ENCODE measurements at places on chromosomes 11 and 22.

DNA sequence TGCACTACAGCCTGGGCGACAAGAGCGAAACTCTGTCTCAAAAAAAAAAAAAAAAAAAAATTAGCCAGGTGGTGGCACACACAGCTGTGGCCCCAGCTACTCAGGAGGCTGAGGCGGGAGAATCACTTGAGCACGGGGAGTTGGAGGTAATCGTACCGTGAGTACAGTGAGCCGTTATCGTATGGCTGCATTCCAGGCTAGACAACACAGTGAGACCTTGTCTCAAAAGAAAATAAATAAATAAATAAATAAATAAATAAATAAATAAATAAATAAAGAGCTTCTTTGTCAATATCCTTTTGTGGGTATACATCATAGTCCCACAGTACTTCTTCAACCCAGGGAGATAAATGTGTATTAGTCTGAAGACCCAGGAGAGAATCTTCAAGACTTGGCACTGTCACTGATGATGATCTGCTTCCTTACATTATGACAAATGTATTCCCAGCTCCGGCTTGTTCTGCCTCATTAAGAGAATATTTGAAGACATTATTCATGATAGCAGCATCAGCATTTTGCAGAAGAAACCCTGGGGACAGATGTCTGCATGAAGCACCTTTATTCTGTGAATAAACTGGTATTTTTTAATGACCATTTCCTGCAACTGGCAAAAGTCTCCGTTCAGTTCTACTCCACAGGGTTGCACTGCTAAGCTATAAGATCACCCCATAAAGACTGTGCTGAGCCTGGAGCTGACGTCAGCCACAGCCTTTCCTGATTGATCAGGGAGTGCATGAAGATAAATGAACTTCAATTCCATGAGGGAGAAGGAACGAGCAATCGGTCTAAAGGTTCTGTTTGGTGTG is 1.6 kb upstream of the ACY3 start:
- H3K4me3 ChIP-seq: no peak overlapping the region
- H3K27me3 ChIP-seq: no peaks in the 10 kb centered on the region
- H3K4me1 ChIP-seq: no peaks in the 10 kb centered on the region
- H3K27ac ChIP-seq: no peak overlapping the region

- no peak overlapping the region for H3K27ac ChIP-seq
- no peaks in the 10 kb centered on the region for H3K27me3 ChIP-seq
- H3K4me3 ChIP-seq: no peak overlapping the region
- DNase-seq: no peak
- no peaks in the 10 kb centered on the region for H3K36me3 ChIP-seq
- H3K4me1 ChIP-seq: peaks cover 3% of the 10 kb centered on the region
Measured at GRCh38 chr11:121556937-121557336, 104.2 kb upstream of the SORL1-AS1 start.

DNA sequence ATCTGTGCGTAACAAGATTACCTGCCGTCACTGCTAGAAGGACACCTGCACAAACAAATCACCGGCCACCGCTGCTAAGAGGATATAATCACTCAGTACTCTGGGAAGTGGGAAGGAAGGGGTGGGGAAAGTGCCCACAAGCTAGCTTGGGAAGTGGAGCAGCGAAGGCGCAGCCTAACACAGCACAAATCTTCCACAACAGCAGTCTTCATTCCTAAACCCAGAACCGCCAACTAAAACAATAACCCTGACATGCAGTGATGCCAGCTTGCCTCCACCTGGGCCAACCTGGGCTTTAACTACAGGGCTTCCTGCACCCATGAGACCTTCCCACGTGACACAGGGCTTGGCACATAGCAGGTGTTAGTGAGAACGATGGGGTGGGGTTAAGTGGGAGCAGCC is 5.1 kb downstream of the DGCR2 start:
- peaks cover 29% of the 10 kb centered on the region for H3K4me1 ChIP-seq
- H3K36me3 ChIP-seq: no peaks in the 10 kb centered on the region
- H3K27me3 ChIP-seq: no peaks in the 10 kb centered on the region
- H3K27ac ChIP-seq: no peak overlapping the region

- H3K27me3 ChIP-seq: no peaks in the 10 kb centered on the region
- H3K4me1 ChIP-seq: peaks cover 6% of the 10 kb centered on the region
- no peaks in the 10 kb centered on the region for H3K36me3 ChIP-seq
- DNase-seq: no peak
- H3K4me3 ChIP-seq: no peak overlapping the region
Measured at GRCh38 chr11:76238551-76238950, 32.2 kb upstream of the WNT11 start.

DNA sequence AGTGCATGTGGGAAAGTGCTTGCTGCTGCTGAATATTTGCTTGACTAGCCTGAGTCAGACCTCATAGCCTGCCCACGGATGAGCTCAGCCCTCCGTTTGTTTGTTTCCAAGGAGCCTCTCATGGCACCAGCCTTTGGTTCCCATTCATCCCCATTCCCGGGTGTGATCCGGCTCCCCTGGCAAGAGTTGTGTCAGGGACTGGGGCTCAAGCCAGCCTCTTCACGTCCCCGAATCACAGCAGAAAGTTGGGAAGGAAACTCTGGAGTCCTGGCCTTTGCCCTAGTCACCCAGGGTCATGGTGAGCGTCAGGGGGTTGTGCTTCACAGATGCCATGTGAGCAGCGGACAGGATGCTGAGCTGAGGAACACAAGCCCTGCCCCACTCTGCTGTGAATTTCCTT is 13.8 kb downstream of the SEC14L3 start:
- no peaks in the 10 kb centered on the region for H3K36me3 ChIP-seq
- H3K4me3 ChIP-seq: no peak overlapping the region
- H3K27me3 ChIP-seq: no peaks in the 10 kb centered on the region
- no peak for DNase-seq
- H3K27ac ChIP-seq: no peak overlapping the region

DNA sequence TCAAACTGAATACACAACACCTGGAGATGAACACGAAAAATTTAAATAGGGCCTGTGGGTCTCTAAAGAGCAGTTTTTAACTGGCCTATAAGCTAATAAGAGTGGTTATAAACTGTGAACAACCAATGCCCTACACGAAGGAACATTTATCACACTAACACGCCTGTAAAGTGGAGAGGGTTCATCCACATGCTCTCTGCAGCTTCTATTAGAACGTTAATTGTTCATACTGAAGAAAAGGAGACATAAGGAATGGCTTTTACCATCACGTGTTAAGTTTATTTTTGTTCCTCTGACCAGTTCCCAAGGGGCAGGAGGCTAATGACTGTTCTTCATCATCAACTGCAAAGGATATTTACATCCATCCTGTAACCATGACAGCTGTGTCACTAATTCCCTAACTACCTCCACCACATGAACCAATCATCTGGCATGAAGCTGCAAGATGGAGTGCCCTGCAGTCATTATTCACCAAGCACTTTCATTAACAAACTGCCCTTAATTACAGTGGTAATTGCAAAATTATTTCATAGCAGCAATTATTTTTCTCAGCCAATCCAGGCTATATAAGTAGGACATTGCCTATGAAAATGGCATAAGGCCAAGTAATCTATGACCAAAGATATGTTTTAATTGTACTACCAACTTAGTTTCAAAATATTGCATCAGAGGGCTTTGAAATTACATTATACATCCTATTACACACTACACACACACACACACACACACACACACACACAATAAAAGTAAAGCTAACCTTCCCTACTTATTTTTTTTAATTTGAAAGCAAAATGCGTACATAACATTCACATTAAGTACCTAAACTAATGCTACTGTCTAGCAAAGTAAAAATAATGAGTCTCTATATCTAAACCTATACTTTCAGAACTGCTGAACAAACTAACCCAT is 186.7 kb downstream of the CADM1 start:
- H3K4me1 ChIP-seq: no peaks in the 10 kb centered on the region
- no peaks in the 10 kb centered on the region for H3K27me3 ChIP-seq
- DNase-seq: no peak
- H3K36me3 ChIP-seq: no peaks in the 10 kb centered on the region
- no peak overlapping the region for H3K27ac ChIP-seq
- no peak overlapping the region for H3K4me3 ChIP-seq

DNA sequence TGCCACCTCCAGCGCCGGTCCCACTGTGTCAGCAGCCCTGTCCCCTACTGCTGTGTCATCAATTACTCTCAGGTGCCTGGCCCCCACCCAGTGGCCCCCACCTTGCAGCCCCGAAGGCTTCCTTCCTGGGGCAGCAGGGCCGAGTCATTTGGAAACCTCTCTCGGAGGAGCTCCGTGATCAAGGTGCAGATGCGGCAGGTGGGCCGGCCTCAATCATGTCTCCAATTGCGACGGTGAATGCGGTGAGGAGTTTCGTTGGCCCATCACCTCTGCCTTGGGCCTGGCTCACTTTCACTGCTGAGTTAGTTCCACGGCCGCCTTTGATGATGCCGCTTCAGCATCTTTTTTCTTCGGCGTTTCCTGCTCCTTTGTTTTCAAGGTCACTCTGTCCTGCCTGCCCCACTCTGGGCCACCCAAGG is 11.3 kb upstream of the CXCR5 start:
- no peak overlapping the region for H3K27ac ChIP-seq
- H3K4me1 ChIP-seq: peaks cover 10% of the 10 kb centered on the region
- H3K27me3 ChIP-seq: no peaks in the 10 kb centered on the region

DNA sequence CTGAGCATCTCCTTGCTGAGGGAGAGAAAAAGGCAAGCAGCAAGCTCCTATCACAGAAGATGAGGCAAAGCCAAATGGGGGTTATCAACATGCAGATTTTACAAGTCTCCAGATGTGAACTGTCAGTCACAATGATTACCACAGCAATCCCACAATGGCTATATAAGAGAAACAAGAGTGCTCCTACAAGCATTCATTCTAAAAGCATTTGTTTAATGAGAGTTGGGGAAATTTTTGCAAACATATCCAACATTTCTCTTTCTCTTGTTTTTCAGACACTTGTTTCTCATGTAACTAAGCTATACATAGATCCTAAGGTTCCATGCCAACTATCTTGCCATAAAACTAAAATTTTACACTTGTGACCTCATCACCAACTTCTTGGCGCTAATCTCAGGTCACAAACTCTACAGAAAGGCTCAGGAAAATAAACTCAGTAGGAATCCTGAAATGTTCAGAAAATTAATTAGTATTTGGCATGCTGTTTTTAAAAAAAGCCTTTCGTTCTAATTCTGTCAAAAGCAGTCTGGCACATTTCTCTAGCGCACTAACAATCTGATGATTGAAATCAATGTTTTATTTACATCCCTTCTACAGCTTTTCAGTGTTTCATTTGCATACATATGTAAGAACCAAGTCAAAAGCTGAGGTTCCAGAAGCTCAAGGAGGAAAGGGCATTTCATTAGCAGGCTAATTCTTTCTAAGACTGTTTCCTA is 199.5 kb downstream of the TTC28 start:
- peaks cover 2% of the 10 kb centered on the region for H3K4me1 ChIP-seq
- no peak overlapping the region for H3K27ac ChIP-seq
- H3K36me3 ChIP-seq: no peaks in the 10 kb centered on the region
- H3K27me3 ChIP-seq: no peaks in the 10 kb centered on the region
- DNase-seq: no peak

DNA sequence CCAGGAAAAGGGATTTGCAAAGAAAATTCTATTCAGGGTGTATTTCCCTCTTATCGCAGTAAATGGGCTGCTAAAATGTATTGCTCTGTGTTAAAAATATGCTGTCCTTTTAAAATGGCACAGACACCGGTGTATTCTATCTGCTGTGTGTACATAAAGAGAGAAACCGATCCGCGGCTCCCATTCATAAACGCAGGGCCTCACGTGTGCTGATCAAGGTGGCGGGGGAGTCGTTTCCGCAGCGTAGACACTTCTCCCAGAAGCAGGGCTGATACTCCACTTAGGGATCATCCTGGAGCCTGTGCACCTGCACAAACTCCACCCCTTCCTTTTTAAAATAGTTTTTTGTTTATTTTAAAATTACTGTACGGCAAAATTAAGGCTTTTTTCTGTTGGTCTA is 26.1 kb upstream of the IGSF9B start:
- no peak for DNase-seq
- no peak overlapping the region for H3K4me3 ChIP-seq
- H3K4me1 ChIP-seq: no peaks in the 10 kb centered on the region
- H3K27ac ChIP-seq: no peak overlapping the region

GRCh38 chr11:90590286-90590685 is 367.4 kb upstream of the CHORDC1 start:
- no peak overlapping the region for H3K4me3 ChIP-seq
- H3K36me3 ChIP-seq: no peaks in the 10 kb centered on the region
- DNase-seq: no peak
- no peaks in the 10 kb centered on the region for H3K4me1 ChIP-seq
- H3K27ac ChIP-seq: no peak overlapping the region

DNA sequence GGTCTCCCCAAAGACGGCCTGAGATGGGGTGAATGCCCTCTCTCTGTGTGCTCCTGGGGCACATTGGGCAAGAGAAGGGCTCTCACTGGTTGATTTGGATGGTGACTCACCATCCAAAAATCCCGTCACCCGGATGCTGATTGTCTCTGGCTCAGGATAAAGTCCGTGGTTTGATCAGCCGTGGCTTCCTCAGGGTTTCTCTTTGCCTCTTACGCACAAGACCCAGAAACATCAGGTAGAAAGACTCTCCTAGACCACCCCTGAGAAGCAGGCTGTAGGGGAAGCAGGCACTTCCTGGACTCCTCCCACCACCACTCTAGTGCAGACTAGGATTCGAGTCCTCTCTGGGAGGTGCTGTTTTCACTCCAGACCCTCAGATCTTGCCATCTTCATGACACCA is 176.1 kb upstream of the NCAM1 start:
- H3K36me3 ChIP-seq: no peaks in the 10 kb centered on the region
- DNase-seq: peak; percentile 35
- no peak overlapping the region for H3K27ac ChIP-seq
- H3K27me3 ChIP-seq: no peaks in the 10 kb centered on the region

DNA sequence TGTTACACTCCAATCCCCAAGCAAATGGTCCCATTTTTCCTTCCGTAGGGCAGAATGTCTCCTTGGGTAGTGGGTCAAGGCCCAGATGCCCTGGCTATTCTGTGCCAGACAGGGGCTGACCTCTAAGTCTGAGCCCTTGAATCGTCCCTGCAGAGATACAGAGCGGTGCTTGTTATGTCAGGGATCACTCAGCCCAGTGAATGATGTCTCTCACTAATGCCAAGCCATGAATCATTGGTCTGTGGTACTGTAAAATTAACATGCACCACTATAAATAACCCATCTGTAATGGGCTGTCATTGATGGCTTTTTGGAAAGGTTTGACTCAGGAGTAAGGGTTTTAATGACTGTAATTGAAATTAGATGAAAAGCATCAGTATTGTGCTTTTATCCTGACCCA is 35.3 kb upstream of the KIRREL3 start:
- no peak overlapping the region for H3K4me3 ChIP-seq
- H3K27ac ChIP-seq: no peak overlapping the region
- H3K36me3 ChIP-seq: no peaks in the 10 kb centered on the region
- no peaks in the 10 kb centered on the region for H3K4me1 ChIP-seq
- no peak for DNase-seq

- no peaks in the 10 kb centered on the region for H3K4me1 ChIP-seq
- H3K36me3 ChIP-seq: no peaks in the 10 kb centered on the region
- no peak overlapping the region for H3K4me3 ChIP-seq
- H3K27me3 ChIP-seq: no peaks in the 10 kb centered on the region
- no peak overlapping the region for H3K27ac ChIP-seq
Measured at GRCh38 chr11:459511-460220, 9.6 kb downstream of the PTDSS2 start.

GRCh38 chr11:128323381-128323780 is 264.0 kb downstream of the ETS1 start:
- no peak for DNase-seq
- no peaks in the 10 kb centered on the region for H3K27me3 ChIP-seq
- H3K4me3 ChIP-seq: no peak overlapping the region
- H3K27ac ChIP-seq: no peak overlapping the region
